ENCODE measurements at places on chromosomes 3 and 15. TPM values are rescaled to one million over a fixed set of nuclear protein-coding genes. Genes with fewer than 3 reads are reported as not detected.

The LPP gene
- polyA plus RNA-seq = 6.5 TPM

- DNase-seq = no peak
- no peak overlapping the region for H3K27ac ChIP-seq
- H3K4me3 ChIP-seq = no peak overlapping the region
- H3K36me3 ChIP-seq = no peaks in the 10 kb centered on the region
- no peaks in the 10 kb centered on the region for H3K27me3 ChIP-seq
- peaks cover 15% of the 10 kb centered on the region for H3K4me1 ChIP-seq
These were observed 7.4 kb downstream of the PRC1 start for GRCh38 chr15:90986790-90987507.

DNA sequence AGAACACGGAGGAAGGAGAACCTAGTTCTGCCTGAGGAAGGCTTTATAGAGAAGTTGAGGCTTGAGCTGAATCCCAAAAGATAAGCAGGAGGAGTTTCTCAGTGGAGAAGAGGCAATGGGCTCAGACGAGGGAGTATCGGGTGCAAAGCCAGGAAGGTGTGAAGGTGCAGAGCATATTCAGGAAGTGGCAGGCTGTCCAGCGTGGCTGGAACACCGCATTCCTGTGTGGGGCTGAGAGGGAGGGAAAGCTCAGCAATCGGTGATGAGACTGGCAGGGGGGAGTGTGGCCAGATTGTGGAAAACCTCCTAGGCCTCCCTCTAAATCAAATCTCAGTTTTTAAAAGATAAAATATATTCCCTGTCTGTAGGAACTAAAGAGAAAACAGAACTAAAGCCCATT is 63.0 kb downstream of the ARHGAP31 start:
- no peak for DNase-seq
- H3K36me3 ChIP-seq = no peaks in the 10 kb centered on the region

DNA sequence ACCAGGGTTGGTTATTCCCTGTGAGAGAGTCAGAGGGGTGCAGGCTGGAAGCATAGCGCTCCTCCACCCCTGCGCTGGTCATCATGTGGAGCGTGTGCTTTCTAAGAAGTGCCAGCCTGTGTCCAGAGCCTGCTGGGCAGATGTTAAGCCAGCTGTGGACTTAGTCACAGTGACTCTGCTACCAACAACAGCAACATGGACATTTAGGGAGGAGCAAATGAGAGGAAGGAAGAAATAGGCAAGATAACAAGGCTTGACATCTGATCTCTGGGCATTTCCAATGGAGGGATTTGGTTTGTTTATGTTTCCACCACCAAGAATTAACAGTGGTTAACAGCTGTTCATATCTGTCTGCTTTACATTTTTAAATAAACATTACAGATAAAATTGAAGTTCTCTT is 36.4 kb upstream of the MYZAP start:
- peaks cover 1% of the 10 kb centered on the region for H3K27me3 ChIP-seq
- no peak overlapping the region for H3K4me3 ChIP-seq
- DNase-seq = no peak

DNA sequence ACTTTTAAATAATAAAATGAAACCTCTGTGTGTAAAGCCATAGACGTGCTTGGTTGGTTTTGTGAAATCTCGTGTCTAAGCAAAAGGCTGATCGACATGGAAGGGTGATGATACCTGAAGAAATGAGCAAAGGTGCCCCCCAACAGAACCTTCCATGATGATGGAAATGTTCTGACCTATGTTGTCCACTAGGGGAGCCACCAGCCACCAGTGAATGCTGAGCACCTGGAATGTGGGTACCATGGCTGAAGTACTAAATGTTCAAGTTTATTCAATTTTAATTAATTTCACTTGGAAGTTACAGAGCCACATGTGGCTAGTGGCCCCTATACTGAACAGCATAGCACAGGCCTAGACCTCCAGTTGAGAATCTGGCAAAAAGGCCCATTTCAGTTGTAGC is 158.8 kb downstream of the POLR2M start:
- peaks cover 18% of the 10 kb centered on the region for H3K27me3 ChIP-seq
- peaks cover 28% of the 10 kb centered on the region for H3K4me1 ChIP-seq
- no peak for DNase-seq
- no peak overlapping the region for H3K4me3 ChIP-seq
